ENCODE measurements at places on chromosomes 5 and 9.

GRCh38 chr9:18910435-18910834, 122.6 kb downstream of the SAXO1 start:
- DNase-seq = peak; percentile 57

- DNase-seq = no peak
Observed at GRCh38 chr5:111643499-111643898, 113.5 kb downstream of the NREP start.

DNA sequence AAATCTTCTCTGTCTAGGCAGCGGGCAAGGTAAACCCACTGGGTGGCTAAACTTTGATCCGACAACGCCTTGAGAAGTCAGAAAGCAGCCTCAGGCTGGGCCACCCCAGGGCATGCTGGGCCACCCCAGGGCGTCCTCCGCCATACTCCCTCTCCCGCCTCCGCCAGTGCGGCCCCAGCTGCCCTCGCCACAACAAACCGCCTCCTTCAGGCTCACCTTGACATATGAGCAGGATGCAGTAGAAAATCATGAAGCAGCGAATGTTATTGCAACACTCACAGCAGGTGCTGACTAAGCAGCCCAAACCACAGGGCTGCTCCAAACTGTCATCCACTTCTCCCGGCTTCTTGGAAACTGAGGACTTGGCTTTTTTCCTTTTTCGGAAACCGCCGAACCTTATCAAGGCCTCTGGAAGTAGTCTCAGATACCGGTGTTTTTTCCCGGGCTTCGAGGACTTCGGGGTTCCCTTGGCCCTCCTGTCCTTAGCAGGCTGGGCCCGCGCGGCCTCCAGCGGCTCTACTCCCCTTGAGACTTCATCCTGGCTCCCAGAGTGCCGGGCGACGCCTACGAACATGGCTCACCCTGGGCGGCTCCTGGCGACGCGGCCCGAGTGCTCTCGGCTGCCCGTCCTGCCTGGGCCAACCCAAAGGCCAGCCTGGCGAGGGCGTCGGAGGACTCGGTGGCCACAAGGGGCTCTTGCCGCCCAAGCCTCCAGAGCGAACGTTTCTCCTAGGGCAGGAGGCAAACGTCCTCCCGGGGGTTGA, at the start of gene SLCO6A1:
Gene SLCO6A1 (minus strand): TSS at position 731 of the 764 bp plus-strand sequence. CDS start 157 bp downstream, at position 574.
- no peak for DNase-seq

- no peak for DNase-seq
Observed at GRCh38 chr5:94461131-94461530, 157.3 kb downstream of the KIAA0825 start.

GRCh38 chr9:83471241-83471640, 67.0 kb downstream of the FRMD3 start:
- no peak for DNase-seq

GRCh38 chr5:171660434-171660833, 125.2 kb upstream of the SMIM23 start:
- no peak for DNase-seq

DNA sequence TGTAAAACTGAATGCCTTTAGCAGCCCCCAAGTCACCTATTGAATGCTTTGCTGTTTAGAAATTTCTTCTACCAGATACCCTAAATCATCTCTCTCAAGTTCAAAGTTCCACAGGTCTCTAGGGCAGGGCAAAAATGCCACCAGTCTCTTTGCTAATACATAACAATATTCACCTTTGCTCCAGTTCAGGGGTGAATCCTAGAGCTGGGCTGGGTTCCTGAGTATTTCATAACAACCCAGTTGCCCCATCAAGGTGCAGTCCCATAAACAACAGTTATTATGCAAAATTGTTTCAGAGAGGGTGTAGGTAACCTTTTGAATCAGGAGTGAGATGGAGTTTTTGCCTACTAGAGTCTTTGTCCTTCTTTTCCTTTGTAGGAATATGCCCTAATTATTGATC, 19.0 kb upstream of the C1QTNF3 start:
- DNase-seq = no peak

DNA sequence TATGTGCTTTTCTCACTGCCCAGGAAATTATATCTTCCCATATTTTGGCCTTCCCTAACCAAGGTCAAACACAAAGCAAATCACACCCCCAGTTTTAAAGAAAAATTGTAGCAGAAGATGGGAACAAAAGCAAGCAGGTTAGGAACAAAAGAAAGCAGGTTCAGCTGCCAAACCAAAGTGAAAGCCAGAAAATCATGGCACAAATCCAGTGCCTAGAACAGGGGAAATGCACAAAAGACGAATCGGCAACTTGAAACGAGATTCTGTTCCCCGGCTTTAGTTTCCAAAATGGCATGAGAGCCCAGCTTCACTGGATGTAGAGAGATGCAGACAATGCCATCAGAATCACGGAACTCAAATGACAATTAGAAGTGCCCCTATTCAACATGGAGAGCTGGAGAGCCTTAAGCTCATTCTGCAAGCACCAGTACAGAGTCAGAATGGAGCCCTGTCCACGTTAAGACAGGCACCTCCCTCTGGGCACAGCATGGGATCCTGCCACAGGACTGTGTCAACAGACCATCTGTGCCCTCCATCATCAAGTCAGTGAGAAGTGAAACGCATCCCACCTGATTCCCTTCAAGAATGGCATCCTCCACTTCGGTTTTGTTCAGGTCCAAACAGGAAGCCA, 13.8 kb downstream of the DNAH5 start:
- DNase-seq = peak; percentile 44

DNA sequence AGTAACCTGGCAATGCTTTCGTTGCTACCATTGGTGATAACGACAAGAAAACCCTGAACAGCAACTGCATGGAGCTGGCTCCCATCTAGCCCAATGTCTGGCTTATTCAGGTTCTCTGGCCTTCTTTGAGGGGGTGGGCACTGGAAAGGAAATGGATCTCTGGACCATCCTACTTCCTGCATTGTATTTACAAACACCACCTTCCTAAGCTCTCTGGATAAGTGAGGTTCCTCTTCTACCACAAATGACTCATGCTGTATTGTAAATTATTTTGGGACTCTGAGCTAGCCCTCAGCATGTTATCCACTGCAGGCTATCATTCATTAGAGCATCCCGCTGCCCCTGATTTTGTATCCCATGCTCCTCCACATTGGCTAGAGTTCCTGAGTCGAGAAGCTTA, 136.9 kb upstream of the KLF9 start:
- DNase-seq = no peak

DNA sequence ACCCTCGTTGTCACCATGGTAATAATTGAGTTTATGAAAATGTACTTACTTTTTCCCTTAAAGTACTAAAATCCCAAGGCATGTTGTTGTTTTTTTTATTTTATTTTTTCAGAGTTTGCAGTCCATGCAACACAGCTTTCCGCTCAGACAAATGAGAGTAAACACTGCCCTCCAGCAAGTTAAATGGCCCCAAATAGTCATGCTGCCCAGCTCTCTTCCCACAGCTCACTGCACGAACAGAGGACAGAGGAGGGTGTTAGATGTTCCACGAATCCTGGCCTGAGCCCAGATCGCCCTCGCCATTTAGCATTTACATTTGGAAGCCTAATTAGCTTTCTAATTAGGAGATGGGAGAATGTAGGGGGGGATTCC, 1.9 kb downstream of the NIM1K start:
- no peak for DNase-seq

- no peak for DNase-seq
Observed at GRCh38 chr9:136119883-136120393, 1.3 kb upstream of the TMEM250 start.

DNA sequence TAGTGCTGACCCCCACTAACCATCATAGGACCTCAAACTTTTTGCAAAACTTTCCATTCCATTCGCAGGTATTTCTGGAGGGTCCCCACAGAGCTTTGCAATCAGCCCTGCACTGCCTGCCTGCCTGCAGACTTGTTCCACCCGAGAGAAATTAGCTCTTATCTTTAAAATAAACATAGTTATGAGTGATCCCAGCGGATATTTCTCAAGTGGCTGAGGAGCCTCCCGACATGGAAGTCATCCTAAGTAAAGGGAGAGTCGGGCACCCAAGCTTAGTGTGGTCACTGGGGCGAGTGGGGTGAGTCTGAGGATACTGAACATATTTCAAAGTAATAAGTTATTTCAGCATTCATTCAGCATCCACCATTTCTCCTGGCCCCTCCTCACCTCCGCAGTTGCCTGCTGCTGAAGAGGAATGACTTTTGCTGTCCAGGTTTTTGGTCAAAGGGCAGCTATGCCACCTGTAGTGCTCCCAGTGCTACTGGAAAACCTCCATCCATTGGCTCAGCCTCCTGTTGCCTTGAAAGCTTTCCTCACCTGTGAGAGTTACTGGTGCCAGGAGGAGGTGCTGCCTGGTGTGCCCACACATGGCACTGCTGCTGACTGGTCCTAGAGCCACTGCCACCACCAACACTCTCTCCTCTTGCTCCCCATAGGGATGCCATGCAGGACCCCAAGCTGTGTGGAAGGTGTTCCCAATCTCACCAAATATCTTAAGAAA, 89.7 kb upstream of the PCSK1 start:
- no peak for DNase-seq

DNA sequence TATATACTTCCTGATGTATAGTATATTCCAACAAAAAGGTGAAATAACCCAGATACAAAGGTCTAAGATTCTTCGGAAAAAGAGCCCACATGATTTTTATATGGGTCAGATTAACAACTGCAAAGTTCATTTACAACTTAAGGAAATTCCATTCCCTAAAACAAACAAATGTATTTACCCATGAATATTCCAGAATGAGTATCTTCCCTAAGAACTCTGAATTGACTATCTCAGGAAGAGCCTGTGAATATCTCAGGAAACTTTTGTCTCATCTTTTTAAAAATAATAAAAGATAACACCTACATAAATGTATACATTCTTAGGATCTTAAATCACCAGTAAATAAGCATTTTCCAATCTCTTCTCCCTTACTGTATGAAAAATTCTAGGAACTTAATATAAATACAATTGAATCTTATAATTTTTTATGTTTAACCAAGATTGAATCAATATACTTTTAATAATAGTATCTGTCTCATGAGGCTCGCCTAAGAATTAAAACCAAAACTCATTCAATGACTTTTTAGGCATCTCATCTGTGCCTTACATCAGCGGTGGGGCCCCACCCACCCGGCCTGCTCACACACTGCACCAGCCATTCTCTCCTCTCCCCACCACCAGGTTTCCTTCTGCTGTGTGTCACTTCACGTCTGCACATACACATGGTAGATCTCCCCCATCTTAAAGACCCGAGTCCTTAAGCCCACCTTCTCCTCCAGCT, 78.1 kb downstream of the RAPGEF1 start:
- DNase-seq = no peak

- DNase-seq = peak; percentile 10
Observed at GRCh38 chr9:118975736-118976135, 393.5 kb downstream of the BRINP1 start.

DNA sequence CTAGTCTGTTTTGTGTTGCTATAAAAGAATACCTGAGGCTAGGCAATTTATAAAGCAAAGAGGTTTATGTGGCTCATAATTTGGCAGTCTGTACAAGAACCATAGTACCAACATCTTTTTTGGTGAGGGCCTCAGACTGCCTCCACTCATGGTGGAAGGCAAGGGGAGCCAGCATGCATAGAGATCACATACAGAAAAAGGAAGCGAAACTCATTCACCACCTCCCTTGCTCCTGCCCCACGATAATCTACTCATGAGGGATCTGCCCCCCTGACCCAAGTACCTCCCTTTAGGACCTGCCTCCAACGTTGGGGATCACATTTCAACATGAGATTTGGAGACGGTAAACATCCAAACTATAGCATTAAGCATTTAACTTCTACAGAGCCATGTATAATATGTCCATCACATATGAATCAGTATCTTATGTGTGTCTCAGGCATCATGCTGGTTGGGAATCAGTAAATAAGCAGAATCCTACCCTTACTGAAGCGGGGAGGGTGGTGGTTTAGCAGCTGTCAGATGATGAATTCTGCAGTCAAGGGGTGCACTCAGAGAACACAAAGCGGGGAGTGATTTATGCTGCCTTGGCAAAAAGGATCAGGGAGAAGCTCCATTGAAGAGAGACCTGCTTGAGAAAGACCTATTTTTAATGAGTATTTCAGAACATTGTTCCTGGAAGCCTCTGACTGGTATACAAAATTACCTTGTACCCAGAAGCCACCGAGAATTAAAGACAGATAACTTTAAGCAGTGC, 34.8 kb downstream of the HMGXB3 start:
- no peak for DNase-seq

DNA sequence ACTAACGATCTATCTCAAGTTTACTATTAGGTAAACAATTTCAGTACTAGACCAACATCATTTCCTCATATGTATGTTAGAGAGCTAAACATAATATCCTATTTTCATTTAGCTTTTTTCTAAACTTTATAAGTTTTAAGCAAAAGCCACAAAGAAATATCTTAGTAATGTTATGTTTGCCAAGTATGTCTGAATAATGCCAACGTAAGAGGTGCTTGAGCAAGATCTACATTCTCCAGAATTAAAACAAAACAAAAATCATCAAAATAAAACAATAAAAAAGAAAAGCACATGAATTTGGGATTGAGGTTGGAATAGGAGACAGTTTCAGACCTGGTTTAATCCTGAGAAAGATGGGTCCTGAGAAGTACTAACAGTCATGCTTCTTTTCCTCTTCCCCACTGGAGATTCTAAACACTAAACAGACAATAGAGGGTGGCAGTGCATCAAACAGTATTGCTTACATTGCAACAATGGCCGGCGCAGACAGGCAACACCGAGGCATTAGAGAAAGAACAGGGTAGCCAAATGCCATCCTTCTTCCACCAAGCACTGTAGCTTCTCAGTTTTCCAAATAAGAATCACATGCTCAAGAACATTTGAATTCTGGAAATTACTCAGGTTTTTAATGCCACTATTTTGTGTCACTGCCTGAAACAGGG, 33.6 kb downstream of the CSNK1A1 start:
- DNase-seq = peak; percentile 12

DNA sequence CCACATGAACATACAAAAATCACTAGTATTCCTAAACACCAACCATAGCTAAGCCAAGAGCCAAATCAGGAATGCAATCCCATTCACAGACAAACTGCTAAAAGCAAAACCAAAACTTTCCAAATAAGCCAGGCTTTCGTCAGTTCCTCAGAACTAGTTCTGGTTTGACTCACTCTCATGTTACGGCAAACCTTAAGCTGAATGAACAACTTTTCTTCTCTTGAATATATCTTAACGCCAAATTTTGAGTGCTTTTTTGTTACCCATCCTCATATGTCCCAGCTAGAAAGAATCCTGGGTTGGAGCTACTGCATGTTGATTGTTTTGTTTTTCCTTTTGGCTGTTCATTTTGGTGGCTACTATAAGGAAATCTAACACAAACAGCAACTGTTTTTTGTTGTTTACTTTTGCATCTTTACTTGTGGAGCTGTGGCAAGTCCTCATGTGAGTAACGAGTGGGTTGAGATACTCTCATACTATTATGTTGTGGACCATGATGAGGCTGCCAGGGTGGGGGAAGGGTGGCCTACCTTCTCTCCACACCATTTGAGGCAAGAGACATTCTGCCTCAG, at the start of gene PDCD1LG2:
Gene PDCD1LG2 (plus strand): TSS at position 172 of the 572 bp plus-strand sequence. CDS start 12,016 bp downstream, outside the sequence.
- DNase-seq = peak; percentile 81

GRCh38 chr5:120464627-120465435, 731 bp downstream of the PRR16 start:
- peak; percentile 76 for DNase-seq

GRCh38 chr5:121976979-121977378, 15.2 kb downstream of the SRFBP1 start:
- no peak for DNase-seq

All from astrocyte of the hippocampus (primary cell).